Spinal cord (tissue), 10 donors: ENCODE measurements at places on chromosomes 12 and 14. TPM values are rescaled to one million over a fixed set of nuclear protein-coding genes. Genes with fewer than 3 reads are reported as not detected.

The IKZF4 gene
- 3.4 TPM for total RNA-seq

The KIF26A gene
- total RNA-seq: 4.3 TPM

The ZBTB1 gene
- 75.1 TPM for total RNA-seq

The GDF11 gene
- 9.6 TPM for total RNA-seq

The RERGL gene
- 7.7 TPM for total RNA-seq

The KCNK10 gene
- 11.5 TPM for total RNA-seq

The LMO3 gene
- 113 TPM for total RNA-seq

The RNF212B gene
- not detected for total RNA-seq

The KRT78 gene
- not detected for total RNA-seq

The VSX2 gene
- total RNA-seq: 0.59 TPM

The DNAI7 gene
- 9.8 TPM for total RNA-seq

The DDX24 gene
- 142 TPM for total RNA-seq

The FAIM2 gene
- 18.1 TPM for total RNA-seq
